NAMALWA (cell line): ENCODE measurements at places on chromosomes 7 and 10.

- DNase-seq: peak; percentile 51
Measured at GRCh38 chr7:99407872-99408378, 472 bp downstream of the PDAP1 start.

DNA sequence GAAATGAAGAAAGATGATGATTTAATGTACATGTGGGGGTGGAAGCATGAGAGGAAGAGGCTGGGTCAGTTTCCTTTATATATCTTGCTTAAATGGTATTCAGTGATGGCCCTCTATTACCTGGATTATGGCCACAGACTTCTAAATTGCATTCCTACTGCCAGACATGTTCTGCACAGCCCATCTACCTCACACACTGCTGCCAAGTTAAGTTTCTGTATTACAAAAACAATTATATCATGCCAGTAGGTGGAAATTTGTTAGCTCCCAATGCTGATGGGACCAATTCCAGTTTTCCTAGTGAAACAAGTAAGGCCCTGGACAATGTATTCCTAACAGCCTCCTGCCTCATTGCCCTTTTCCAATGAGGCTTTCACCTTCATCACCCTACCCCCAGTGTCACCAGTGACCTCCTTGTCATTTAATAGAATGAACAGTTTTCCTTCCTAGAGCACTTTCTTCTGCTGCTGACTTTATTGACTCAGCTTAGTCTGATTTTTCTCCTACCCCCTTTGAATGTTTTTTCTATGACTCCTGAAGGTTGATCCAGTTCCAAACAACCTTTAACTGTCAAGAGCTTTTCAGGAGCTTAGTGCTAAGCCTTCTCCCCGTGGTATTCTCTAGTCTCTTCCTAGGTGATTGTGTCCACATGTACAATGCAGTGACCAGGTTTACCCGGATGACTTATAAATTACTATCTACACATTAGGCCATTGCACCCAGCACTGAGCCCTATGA is 316.6 kb upstream of the ANKRD30A start:
- no peak for DNase-seq

DNA sequence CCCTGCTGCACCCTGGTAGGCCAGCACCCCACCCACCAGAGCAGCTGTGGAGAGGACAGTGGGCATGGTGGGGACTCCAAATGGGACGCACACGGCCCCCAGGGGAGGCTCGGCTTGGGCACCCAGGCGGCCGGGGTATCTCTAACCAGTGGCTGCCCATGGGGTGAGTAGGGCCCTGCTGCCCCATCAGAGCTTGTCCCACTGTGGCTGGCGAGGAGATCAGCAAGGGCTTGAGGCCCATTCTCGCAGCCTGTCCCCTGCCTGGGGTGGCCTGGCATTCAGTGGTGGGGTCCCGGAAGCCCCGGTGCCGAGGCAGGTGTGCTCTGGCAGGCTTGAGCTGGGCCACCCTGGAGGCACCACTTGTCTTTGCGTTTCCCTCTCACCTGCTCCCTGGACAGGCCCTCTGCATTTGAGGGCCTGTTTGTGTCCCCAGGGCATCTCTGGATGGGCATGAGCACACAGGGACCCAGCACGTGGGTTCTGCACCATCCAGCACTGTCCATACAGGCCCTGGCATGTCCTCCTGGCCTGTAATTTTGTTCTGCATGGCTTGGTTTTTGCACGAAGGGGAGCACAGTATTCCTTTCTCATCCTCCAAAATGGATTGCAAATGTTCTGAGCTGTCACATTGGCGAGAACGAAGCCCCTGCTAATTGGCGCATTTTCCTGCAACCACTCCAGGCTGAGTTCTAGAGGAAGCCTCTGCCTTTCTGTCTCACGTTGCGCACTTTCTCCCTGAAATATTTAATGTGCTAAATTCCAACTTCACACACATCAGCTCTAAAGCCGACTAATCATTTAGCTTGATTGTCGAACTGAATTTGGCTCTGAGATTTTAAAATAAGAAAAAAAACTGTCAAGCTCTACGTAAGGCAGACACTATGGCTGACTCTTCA is 27.2 kb downstream of the PWWP2B start:
- no peak for DNase-seq

- DNase-seq: no peak
Measured at GRCh38 chr7:8442814-8443304, 9.4 kb downstream of the NXPH1 start.

- no peak for DNase-seq
Measured at GRCh38 chr10:63712717-63713115, 191.5 kb downstream of the REEP3 start.

- DNase-seq: no peak
Measured at GRCh38 chr10:108051218-108051617, 886.7 kb upstream of the SORCS1 start.

GRCh38 chr7:27160145-27160545 is 3.7 kb upstream of the HOXA7 start:
- DNase-seq: no peak
